ENCODE measurements at places on chromosomes 7 and 10.

DNA sequence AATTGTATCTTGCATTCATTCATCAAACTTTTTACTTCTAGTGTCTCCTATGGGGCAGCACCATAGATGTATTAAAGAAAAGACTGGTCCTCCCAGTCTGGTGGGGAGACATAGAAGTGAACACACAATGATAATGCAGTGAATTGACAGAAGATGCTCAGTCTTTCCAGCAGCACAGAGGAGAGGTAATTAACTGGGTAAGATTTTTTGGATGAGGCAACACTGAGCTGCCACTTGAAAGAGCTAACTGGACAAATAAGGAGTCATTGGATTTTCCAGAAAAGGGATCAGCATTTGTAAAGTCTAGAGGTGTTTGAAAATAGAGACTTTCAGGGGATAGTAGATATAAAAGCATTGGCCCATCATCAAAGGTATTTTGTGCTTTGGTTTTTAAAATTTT, 7.2 kb upstream of the ITPRIP start:
- DNase-seq, result no peak

DNA sequence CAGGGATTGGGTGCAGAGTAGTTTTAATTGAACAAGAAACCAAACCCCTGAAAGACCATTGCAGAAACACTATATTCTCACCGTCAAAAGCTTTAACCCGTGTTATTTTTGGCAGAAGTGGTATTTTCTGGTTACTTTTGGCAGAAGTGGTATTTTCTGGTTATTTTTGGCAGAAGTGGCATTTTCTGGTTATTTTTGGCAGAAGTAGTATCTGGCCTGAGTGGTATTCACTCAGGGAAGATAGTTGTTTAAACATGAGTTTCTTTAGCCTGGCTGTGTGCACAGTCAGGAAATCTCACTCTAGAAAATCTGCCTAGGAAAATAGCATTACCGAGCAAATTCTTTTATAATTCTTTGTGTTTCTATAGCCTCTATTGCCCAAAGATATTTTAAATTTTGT, 322.7 kb downstream of the GFRA1 start:
- DNase-seq, result no peak

- no peak for DNase-seq
Observed at GRCh38 chr10:107487284-107487683, 322.8 kb upstream of the SORCS1 start.

- no peak for DNase-seq
Observed at GRCh38 chr7:15308821-15309220, 253.0 kb downstream of the AGMO start.

GRCh38 chr7:150631866-150632864, at the start of gene GIMAP6:
GIMAP6 (minus strand) TSS chr7:150632385; CDS start chr7:150630142, 2,243 bp downstream.
- DNase-seq, result no peak

- peak; percentile 79 for DNase-seq
Observed at GRCh38 chr7:131105799-131106680, 221.6 kb upstream of the MKLN1 start.

- DNase-seq, result no peak
Observed at GRCh38 chr7:41882256-41882655, 179.4 kb upstream of the INHBA start.

DNA sequence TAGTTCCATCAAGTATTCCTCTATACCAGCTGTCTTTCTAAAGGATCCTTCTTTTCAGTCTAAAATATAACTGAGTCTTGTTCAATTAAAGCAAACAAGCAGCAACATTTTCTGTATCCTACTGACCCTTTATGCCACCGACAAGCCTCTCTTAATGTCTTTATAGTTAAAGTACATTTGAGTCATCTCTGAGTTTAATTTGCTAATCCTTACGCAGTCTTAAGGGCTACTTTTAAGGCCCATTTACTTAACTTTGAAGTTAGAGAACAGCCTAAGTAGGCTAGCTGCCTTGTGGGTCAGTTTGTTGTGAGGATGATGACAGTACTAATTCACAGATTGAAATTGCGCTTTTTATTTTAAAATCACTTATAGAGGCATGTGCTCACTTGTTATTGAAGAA, 265.5 kb upstream of the FERD3L start:
- DNase-seq, result no peak

DNA sequence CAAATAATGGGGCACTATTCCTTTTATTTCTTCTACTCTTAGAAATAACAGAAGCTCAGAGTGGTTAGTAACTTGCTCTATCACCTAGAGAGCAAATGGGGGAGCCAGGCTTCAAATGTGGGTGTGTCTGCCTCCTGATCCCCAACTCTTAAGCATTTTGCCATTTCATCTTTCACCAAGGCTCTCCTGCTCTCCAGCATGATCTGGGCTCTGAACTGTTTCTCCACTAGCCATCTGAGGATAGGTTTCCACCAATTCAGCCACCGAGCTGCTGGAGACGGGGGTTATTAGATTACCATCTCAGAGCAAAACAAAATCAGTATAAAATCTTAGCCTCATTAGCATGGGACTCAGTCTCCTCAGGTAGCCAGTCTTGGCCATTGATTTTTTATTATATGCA, 20.2 kb upstream of the VAX1 start:
- no peak for DNase-seq

DNA sequence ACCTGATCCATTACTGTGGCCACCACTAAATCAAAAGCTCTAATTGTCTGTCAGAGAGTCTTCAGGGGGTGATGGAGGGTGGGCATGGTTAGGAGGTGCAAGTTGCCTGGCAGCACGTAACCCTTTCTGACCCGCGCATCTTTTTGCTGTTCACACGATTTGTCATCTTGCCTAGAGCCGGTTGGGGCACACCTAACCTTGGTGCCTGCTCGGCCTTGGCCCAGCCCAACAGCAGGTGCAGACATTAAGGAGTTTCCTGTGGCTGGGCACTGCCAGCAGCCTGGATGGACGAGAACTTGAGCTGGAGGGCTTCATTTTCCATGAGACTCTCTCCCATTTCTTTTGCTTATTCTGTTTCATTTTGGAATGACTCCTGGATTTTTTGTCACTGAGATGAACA, 41.0 kb upstream of the PTF1A start:
- DNase-seq, result no peak

DNA sequence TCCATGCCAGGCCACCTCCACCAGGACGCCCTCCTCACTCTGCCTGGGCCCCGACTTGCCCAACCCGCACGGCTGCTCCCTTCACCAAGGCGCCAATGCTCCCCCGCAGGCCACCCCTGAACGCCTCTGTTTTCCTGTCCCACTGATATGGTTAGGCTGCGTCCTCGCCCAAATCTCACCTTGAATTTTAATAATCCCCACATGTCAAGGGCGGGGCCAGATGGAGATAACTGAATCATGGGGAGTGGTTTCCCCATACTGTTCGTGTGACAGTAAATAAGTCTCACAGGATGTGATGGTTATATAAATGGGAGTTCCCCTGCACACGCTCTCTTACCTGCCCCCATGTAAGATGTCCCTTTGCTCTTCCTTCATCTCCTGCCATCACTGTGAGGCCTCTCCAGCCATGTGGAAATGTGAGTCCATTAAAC, 29.8 kb downstream of the RSU1 start:
- peak; percentile 59 for DNase-seq

GRCh38 chr7:155521743-155522398, 24.5 kb downstream of the CNPY1 start:
- no peak for DNase-seq

GRCh38 chr10:122390271-122390670, 15.8 kb downstream of the PLEKHA1 start:
- no peak for DNase-seq

GRCh38 chr7:73977619-73978618, 50.1 kb upstream of the ELN start:
- DNase-seq, result no peak

- DNase-seq, result no peak
Observed at GRCh38 chr10:35027567-35027966, 62.6 kb downstream of the CUL2 start.

- DNase-seq, result no peak
Observed at GRCh38 chr10:95542761-95543160, 18.4 kb downstream of the SORBS1 start.

DNA sequence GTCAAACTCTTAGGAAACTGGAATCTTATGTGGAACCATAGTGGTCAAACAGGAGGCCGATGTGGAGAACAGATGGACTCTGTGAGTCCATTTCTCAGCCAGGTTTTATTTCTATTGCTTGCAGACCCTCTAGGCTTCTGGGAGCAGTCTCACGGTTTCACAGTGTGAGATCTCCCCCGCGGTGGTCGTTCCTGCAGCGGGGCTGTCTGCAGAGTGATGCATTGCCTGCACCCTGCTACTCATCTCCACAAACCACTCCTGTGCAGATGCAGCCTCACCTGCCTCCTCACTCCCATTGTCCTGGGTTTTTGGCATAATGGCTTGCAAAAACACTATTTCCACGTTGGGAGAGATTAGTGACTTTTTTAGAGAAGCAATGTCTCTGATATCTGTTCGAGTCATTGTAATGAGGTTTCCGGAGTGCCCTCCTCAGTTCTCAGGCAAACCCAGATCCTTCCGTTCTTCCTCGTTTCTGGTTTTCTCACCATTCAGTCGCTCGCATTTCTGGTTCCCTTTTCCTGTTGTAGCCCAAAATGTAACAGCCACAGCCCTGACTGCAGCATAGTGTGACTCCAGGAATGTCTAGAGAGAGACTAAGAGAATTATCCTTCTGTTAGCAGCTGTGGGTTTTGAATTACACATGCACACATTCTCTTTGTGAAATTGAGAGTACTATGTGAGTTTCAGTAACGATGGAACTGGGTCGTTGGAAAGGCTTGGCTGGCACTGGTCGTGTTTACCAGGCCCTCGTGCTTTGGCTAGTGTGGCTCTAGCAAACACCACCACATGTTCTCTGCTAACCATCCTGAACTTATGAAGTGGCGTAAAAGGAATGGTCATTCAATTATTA, 30.2 kb downstream of the ACADSB start:
- no peak for DNase-seq

DNA sequence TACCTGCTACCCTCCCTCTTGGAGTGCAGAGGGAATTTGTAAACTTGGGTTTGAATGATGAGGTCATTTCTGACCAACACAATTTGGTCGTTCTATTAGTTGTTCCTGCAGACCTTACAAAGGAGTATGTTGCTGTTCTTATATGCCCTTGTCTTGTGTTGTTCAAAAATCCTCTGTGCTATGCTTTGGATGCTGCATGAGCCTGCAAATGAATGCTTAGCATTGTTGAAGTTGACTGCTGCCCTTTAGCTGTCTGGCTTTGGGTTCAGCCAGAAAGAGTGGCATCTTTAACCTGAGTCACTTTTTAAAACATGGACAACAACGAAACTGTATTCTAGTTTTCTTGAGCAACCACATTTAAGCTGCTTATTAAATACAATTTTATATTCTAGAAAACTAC, 80.3 kb downstream of the SND1 start:
- no peak for DNase-seq

GRCh38 chr7:75977743-75978142, 16.7 kb downstream of the TMEM120A start:
- DNase-seq, result no peak

GRCh38 chr7:79055722-79056415, 397.6 kb downstream of the MAGI2 start:
- no peak for DNase-seq

DNA sequence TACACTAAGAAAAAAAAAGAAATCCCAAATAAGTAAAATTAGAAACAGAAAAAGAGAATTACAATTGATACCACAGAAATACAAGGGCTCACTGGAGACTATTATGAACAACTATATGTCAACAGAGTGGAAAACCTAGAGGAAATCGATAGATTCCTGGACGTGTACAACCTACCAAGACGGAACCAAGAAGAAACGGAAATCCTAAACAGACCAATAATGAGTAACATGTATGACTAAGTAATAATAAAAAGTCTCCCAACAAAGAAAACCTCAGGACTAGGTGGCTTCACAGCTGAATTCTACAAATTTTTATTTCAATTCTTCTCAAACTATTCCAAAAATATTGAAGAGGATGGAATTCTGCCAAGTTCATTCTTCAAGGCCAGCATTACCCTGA, 13.9 kb downstream of the DIP2C start:
- DNase-seq, result no peak

DNA sequence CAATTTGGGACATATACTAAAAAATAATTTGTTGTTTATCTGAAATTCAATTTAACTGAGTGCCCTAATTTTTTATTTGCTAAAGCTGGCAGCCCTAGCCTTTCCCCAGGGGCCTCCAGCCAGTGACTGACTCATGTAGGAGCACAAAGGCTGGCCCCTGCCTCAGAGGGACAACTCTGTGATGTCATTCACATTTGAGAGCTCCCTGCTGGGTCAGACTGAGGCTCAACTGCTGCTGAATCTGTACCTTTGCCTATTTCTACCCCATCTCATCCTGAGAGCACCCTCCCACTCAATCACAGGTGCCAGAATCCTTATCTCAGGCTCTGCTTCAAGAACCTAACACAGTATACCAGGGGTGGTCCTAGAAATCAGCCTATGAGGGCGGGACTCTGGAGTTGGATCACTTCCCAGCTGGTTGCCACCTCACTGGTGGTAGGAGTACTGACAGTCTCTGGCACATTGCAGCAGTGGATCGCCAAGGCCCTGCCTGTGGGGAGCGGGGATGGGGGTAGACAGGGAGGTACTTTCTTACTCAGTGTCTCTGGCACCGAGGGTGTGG, 11.6 kb downstream of the GCK start:
- DNase-seq, result no peak

GRCh38 chr10:31768467-31768866, 160.2 kb downstream of the ARHGAP12 start:
- DNase-seq, result no peak

DNA sequence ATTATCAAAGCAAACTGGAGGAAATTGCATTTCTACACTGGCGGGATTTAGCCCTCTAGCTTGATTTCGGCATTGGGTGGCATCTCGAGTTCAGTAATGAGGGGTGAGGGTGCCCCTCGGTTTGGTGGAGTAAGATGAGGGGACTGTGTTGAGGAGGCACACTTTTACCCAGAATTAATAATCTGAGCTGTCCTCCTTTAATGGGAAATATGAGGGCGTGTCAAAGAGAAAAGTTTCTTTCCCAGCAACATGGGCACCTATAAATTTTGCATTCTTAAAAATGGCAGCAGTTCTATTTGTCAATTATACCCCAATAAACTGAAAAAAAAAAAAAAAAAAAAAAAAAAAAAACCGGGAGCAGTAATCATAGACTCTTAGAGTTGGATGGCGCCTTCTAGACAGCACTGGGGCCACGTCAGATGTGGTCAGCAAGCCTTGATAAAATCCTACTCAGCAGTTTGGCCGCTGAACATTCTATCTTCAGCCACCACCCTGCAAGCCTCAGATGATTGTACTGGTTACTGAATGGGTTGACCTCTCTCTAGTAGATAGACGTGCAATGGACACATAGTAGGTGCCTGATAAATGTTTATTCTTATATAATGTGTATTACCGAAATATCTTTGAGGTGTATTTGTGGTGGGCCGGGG, 931 bp downstream of the PAPSS2 start:
- no peak for DNase-seq

GRCh38 chr7:99709838-99710578, 25.0 kb downstream of the CYP3A7 start:
- no peak for DNase-seq

- no peak for DNase-seq
Observed at GRCh38 chr7:66198956-66199355, 6.2 kb upstream of the TPST1 start.

DNA sequence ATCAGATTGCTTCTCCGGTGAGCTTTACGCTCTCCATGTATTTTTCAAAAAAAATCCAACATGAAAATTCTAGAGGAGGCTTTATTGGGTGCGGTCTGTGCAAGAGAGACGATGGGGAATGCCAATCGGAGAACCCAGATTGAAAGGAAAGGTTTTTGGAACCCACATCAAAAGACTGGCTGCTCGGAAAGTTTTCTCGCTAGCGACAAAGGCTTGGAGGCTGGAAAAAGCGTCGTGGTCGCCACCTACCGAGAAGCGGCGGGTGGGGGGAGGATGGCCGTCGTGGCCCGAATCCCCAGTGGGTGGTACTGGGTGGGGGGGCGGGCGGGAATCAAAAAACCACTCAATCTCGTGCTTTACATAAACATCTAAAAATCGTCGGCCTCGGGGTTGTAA, 1.1 kb upstream of the GTF2I start:
- peak; percentile 26 for DNase-seq

Data from T-helper 17 cell (primary cell).